ENCODE measurements at places on chromosomes 7 and 10.
A peak's percentile ranks its signal among the peaks of the same experiment; 100 is the strongest.

- no peaks in the 10 kb centered on the region for H3K36me3 ChIP-seq
- no peak overlapping the region for H3K27ac ChIP-seq
- DNase-seq, result no peak
- H3K4me3 ChIP-seq, result no peak overlapping the region
These were observed 4.1 kb upstream of the CUL1 start for GRCh38 chr7:148694631-148695030.

GRCh38 chr10:61608255-61609033 is 54.3 kb upstream of the CABCOCO1 start:
- DNase-seq, result no peak
- no peaks in the 10 kb centered on the region for H3K4me1 ChIP-seq
- H3K27ac ChIP-seq, result no peak overlapping the region
- no peak overlapping the region for H3K4me3 ChIP-seq

- H3K4me1 ChIP-seq, result peaks cover 76% of the 10 kb centered on the region
- H3K27me3 ChIP-seq, result no peaks in the 10 kb centered on the region
- H3K36me3 ChIP-seq, result peaks cover 26% of the 10 kb centered on the region
- peak overlapping the region; percentile 97 for H3K27ac ChIP-seq
These were observed 6.0 kb downstream of the LDB1 start for GRCh38 chr10:102113956-102114857.

- no peak overlapping the region for H3K27ac ChIP-seq
- H3K27me3 ChIP-seq, result no peaks in the 10 kb centered on the region
- H3K4me1 ChIP-seq, result no peaks in the 10 kb centered on the region
- H3K36me3 ChIP-seq, result no peaks in the 10 kb centered on the region
These were observed 260.6 kb downstream of the POU6F2 start for GRCh38 chr7:39238234-39238869.

GRCh38 chr7:117021366-117021765 is 68.1 kb downstream of the ST7 start:
- H3K4me1 ChIP-seq, result peaks cover 73% of the 10 kb centered on the region
- no peaks in the 10 kb centered on the region for H3K27me3 ChIP-seq
- peak overlapping the region; percentile 58 for H3K4me3 ChIP-seq
- H3K36me3 ChIP-seq, result no peaks in the 10 kb centered on the region
- no peak for DNase-seq
- H3K27ac ChIP-seq, result no peak overlapping the region

- no peak overlapping the region for H3K4me3 ChIP-seq
- H3K27me3 ChIP-seq, result no peaks in the 10 kb centered on the region
These were observed 84.5 kb downstream of the PIP4K2A start for GRCh38 chr10:22629852-22630233.

DNA sequence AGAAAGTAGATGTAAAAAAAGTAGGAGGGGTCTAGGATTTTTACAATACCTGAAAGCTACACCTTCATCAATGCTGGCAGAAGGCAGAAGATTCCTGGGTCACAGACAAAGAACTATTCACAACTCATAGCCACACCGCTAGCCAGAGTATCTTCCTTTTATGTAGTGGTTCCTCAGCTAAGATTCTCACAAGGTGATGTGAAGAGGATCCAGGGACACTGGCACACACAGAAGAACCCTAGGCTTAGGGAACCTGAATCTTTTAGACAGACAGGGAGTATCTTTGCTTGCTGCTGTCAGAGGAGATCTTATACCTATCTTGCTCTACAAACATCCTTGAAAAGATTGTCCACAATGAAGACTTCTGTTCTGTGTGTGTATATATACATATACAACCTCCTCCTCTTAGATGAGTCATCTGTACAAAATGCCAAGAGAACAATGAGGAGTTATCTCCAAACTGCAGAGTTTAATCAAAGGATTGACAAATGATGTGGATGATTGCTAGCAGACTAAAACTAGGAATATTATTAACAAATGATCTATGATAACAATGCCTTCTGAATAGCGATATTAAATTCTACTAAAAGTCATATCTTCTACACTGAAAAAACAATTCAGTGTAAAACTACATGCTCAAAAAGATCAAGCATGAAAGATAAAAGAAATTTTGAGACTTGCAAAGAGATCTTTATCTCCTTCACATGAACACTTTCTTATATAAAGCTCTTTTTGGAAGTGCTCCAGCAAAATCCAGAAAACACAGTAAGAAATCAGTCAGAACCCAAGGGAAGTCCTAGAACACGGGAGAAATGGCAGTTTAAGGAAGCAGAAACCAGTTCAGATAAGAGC is 409.3 kb downstream of the PARD3 start:
- H3K36me3 ChIP-seq, result no peaks in the 10 kb centered on the region
- H3K4me1 ChIP-seq, result peaks cover 16% of the 10 kb centered on the region
- H3K27me3 ChIP-seq, result no peaks in the 10 kb centered on the region

- H3K4me3 ChIP-seq, result no peak overlapping the region
- H3K27ac ChIP-seq, result no peak overlapping the region
- no peak for DNase-seq
- no peaks in the 10 kb centered on the region for H3K27me3 ChIP-seq
- no peaks in the 10 kb centered on the region for H3K36me3 ChIP-seq
These were observed 50.7 kb upstream of the ITGB8 start for GRCh38 chr7:20279979-20280378.

GRCh38 chr10:32023264-32023663 is 33.0 kb downstream of the KIF5B start:
- DNase-seq, result no peak
- H3K36me3 ChIP-seq, result peaks cover 83% of the 10 kb centered on the region
- H3K4me3 ChIP-seq, result no peak overlapping the region
- no peak overlapping the region for H3K27ac ChIP-seq

DNA sequence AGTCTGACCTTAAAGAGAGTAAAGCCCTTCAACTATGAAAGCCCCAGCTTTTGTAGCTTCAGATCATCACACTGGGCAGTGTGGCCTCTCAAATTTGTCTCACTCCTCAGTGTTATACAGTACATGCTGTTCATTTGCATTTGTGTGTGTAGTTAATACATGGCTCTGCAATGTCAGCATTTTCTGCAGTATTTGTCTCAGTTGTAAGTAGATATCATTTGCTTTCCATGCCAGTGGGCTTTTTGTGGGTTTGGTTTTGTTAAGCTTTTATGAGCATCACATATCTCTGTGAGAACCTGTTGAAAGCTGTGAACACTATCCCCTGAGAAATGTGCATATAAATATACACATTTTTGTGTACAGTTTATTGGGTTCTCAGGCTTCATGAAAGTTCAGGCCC is 57.0 kb downstream of the ZNF277 start:
- H3K4me1 ChIP-seq, result peaks cover 30% of the 10 kb centered on the region
- H3K4me3 ChIP-seq, result no peak overlapping the region
- DNase-seq, result no peak
- H3K27me3 ChIP-seq, result no peaks in the 10 kb centered on the region
- no peak overlapping the region for H3K27ac ChIP-seq
- no peaks in the 10 kb centered on the region for H3K36me3 ChIP-seq

- peak overlapping the region; percentile 48 for H3K4me3 ChIP-seq
- no peaks in the 10 kb centered on the region for H3K36me3 ChIP-seq
These were observed 248.5 kb downstream of the DNAJB6 start for GRCh38 chr7:157585113-157585861.

GRCh38 chr10:79354141-79354540 is 6.9 kb downstream of the PPIF start:
- peaks cover 78% of the 10 kb centered on the region for H3K36me3 ChIP-seq
- peaks cover 11% of the 10 kb centered on the region for H3K4me1 ChIP-seq
- H3K27ac ChIP-seq, result no peak overlapping the region
- no peak overlapping the region for H3K4me3 ChIP-seq
- no peak for DNase-seq

DNA sequence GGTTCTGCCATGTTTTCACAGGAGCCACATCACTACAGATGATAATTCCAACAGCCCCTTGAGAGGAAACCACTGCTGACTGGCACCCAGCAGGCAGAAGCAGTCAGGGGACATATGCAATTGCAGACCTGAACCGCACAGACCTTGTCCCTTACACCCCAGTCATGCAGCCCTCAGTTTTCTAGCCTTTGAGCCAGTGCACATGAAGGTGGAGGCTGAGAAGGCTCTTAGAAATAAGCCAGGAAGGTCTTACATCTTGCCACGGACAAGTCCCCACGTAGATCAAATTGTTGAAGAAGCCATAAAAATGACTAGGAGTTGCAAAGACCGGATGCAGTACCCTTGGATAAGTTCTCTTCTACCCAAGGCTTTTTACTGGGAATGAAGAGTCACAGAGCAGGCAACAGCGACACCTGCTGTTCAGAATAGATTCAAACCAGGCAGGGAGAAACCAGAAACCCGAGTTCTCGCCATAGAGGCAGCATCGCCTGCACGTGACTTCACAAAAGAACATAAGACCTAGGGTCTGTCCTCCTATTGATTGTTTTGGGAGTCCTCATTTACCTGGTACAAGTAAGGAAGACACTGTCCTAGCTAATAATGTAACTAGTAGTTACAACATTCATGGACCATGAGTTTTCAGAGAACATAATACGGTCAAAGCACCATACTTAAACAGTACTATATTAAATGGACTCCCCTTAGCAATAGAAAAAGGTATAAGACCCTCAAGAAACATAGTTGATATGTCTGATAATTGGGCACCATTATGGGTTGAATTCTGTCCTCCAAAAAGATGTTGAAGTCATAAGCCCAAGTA is 11.1 kb downstream of the STEAP1B start:
- no peaks in the 10 kb centered on the region for H3K36me3 ChIP-seq
- H3K4me3 ChIP-seq, result no peak overlapping the region
- no peak overlapping the region for H3K27ac ChIP-seq
- DNase-seq, result peak; percentile 33
- no peaks in the 10 kb centered on the region for H3K27me3 ChIP-seq

DNA sequence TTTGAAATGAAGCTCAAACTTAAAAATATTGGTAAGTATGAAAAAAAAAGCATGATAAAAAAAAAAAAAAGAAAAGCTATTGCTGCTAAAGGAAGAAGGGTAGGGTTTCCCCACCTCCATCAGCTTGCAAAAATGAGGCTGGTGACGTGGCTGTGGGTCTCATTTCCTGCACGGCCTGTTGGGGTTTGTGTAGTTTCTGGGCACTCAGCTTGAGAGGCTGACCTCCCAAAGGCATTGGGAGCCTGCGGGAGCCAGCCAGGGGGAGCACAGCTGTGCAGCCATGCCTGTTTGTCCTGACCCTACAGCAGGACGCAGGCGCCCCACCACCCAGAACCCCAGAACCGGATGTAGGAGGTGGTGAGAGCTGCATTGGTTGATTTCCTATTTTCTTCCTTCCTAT is 48.8 kb upstream of the CARD11 start:
- no peak overlapping the region for H3K27ac ChIP-seq
- no peaks in the 10 kb centered on the region for H3K36me3 ChIP-seq

DNA sequence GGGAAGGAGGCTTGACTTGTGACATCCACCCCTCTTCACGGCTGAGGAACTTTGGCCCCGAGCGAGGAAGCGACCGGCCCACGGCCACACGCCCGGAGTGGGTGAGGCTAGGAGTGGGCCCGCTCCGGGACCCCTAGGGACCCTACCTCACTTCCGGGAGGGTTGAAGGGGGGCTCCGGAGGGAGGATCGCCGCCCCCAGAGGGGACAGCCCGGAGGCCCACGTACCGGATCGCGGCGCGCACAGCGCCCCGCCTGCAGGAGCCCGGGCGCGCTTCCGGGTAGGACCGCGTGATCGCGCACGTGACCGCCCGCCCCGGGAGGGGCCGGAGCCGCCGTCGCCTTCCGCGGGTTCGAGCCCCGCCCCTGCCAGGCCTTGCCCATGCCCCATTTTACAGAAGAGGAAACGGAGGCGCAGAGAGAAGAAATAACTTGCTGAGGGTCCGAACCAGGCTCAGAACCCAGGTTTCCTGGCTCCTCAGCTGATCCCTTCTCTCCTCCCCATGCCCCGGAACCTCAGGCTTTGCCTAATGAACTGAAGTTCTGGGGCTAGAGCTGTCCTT is at the start of gene HPS1:
Gene HPS1 (minus strand): TSS at position 275 of the 561 bp plus-strand sequence. CDS start 3,695 bp downstream, outside the sequence.
- peak; percentile 85 for DNase-seq
- H3K36me3 ChIP-seq, result peaks cover 23% of the 10 kb centered on the region
- peaks cover 25% of the 10 kb centered on the region for H3K4me1 ChIP-seq
- peak within 1 kb of the TSS; percentile 81 for H3K4me3 ChIP-seq
- H3K27ac ChIP-seq, result peak within 1 kb of the TSS; percentile 87

DNA sequence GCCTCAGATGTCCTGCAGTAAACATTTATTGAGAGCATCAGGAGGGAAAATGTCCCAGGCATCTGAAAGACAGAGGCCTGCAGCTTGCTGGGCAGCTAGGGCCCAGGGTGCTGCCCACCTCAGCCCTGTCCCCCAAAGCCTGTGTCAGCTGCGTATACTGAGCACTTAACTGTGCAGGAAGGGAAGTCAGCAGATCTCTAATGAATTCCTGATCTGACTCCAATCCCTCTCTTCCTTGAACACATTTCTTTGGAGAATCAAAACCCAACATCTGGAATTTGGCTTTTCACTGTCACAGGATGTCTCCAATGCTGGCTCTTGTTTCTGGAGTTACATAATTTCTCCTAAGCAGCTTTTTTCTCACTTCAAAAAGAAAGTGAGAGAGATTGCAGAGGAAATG is 364.7 kb upstream of the NFE2L3 start:
- H3K4me3 ChIP-seq, result no peak overlapping the region
- H3K4me1 ChIP-seq, result peaks cover 15% of the 10 kb centered on the region
- no peaks in the 10 kb centered on the region for H3K27me3 ChIP-seq
- DNase-seq, result no peak
- peak overlapping the region; percentile 82 for H3K27ac ChIP-seq

DNA sequence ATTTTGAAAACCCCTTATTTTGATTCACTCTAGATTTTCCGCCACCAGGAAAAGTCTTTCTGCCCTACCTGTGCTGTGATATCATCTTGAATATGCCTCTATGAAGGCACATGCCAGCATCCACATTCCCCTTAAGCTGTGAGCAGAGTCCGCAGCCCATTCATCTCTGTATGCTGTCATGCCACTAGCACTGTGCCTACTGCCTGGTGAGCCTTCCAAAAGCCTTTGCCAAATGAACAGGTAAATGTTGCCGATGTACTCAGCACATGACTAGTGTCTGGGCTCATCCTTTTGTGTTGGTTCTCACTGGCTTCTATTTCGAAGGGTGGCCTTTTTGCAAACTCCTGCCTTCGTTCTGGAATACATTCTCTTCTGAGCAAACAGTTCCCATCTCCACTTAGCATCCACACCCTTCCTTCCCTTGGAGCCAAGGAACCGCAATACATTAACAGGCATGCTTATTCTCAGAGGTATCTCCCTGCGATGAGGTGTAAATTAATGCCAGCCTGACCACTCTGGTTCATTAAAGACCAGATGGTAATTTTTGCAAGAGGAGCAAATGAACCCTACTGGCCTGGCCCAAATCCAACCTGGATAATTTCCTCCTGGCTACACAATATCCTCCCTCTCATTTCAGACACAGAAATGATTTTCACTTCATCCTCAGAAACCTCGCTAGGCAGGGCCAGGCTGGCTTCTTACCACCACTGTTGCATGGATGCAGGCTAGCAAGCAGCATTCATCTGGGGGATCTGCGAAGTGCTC is 339.7 kb upstream of the NFE2L3 start:
- H3K27ac ChIP-seq, result no peak overlapping the region
- H3K4me1 ChIP-seq, result no peaks in the 10 kb centered on the region
- no peak overlapping the region for H3K4me3 ChIP-seq
- DNase-seq, result no peak
- H3K36me3 ChIP-seq, result no peaks in the 10 kb centered on the region

All from left ventricle myocardium inferior (tissue), 1 donor.